ENCODE measurements at places on chromosomes 3 and 15. TPM values are rescaled to one million over a fixed set of nuclear protein-coding genes. Genes with fewer than 3 reads are reported as not detected.

The HIGD2B gene
- not detected for total RNA-seq

DNA sequence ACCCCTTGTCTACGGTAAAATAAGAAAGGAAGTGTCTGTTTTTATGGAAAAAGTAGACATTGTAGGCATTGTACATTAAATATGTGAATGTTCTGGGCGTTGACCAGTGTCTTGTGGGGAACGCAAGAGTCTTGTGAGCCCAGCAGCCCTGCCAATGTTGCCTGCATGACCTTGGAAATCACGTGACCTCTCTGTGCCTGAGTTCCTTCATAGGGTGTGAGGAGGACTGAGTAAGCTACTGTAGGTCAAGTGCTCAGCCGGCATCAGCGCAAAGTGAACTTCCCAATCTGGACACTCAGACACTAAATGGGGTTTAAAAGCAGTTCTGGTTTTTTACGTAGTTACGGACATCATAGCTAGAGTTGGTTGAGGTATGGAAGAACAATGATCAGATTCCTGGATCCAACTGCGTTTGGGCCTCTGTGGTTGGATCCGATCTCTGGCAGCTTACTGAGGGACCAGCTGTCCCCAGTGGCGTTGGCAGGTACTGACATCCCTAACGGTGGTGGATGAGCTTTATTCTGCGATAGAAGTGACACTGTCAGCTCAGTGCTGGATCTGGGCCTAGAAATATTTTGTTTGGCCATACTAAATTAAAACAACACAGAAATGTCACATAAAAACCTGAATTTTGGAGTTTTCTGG is 63.8 kb downstream of the SPSB4 start:
- DNase-seq: no peak

- DNase-seq: no peak
These were observed 65.8 kb downstream of the MB21D2 start for GRCh38 chr3:192851821-192852372.

- no peak for DNase-seq
These were observed 645 bp upstream of the SLITRK3 start for GRCh38 chr3:165196577-165197480.

- DNase-seq: no peak
These were observed 6.9 kb downstream of the MUC13 start for GRCh38 chr3:124927574-124928045.

GRCh38 chr15:62770752-62771151 is 271.8 kb upstream of the TPM1 start:
- DNase-seq: no peak

GRCh38 chr3:37295925-37296324 is 121.5 kb upstream of the LRRFIP2 start:
- DNase-seq: no peak

Data from Right ventricle myocardium superior (tissue), 1 donor.